ENCODE measurements at places on chromosomes 4 and X.

DNA sequence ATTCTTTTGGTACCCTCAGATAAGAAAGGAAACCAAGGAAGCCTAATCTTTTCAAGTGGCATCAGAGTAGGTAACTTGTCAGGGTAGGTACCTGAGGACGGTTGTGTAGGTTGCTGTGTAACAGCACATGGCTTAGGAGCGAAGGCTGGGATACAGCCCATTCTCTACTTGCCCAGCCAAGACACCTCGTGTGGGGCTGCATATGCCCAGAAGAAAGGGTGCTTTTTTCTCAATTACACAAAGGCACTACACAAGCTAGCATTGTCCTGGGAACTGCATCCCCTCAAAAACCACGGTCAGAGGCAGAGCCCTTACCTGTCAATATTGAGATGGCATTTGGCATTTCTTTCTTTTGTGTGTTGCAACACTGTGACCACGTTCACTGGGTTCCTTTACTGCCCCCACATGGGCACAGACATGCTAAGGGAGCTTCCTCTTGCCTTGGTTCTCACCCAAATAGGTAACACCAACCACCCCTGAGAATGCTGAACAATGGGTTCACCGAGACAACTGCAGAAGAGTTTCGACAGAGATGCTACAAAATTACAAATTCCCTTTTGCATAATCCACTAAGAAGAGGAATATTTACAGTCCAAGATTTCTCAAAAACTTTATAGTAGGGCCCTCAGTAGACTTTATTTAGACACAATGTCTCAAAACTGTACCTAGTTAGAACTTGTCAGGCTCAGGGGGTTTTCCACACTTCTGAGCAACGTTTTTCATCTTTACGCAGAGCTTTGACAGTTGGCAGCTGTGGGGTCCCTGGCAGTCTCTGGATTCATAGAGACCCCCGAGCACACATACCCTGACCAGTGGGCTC lies 35.8 kb upstream of the TNIP3 start:
- DNase-seq, result no peak

GRCh38 chrX:8190341-8190830 lies 19.3 kb upstream of the VCX2 start:
- no peak for DNase-seq

- no peak for DNase-seq
Measured at GRCh38 chrX:4764888-4765287, 1051.4 kb upstream of the PRKX start.

DNA sequence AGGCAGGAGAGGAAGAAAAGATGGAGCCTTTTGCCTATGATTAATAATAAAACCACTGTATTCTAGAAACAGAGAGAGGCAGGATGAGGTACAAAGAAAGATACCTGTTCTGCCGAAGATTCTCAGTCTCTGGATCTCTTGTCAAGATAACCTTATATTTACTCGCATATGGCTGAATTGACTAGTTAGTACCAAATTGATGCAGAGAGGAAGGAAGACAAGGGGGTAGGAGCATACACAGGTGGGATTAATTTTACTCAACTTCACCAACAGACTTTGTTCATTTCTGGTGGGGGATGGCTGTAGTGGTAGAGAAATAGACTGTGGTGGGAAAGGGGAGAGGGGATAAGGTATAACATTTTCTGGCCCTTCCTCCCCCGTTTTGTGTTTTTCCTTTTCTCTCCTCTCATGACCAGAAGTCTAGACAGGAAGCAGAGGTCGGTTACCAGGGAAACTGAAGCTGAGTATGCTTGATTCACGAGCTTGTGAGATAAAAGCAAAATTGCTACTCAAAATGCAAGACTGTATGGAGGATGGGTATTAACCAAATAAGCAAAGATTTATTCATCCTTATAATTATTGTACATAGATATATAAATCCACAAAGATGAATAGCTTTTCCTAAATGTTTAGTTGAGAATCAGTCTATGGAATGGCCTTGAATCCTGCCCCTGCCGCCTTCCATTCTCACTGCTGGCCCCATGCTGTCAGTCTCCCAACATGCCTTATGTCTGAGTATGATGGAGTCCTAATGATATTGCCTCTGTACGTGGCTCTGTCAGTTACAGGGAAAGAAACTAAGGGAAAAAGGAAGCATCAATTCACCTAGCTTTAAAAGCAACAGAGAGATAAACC lies 17.8 kb upstream of the PAGE2B start:
- peak; percentile 2 for DNase-seq

DNA sequence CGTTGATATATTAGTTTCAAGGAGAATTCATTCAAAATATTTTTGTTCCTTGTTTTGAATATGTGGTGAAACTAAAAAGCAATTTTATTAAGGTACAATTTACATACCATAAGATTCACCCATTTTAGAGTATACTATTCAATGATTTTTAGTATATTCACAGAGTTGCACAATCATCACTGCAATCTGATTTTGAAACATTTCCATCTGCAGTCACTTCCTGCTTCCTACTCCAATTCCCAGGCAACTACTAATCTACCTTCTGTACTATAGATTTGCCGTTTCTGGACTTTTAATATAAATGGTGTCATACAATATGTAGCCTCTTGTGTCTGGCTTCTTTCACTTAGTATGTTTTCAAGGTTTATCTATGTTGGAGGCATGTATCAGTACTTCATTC lies 71.3 kb downstream of the SLC9A7 start:
- no peak for DNase-seq

DNA sequence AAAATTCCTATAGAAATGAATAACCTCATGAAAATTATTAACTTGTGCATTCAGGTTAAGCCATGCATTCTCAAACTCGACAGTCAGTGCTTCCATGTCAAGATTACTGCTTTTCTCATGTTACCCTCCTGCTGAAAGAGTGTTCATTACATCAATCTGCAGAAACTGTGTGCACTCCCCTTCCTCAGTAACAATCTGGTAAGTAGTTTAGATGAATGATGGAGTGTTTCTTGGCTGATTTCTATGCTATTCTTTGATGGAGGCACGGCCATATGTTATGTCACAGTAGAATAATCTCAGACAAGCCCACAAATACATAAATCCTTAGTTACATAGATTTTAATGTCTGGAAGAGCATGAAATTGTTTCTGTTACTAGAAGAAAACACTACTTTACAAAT lies 193.3 kb upstream of the FAM47A start:
- no peak for DNase-seq

DNA sequence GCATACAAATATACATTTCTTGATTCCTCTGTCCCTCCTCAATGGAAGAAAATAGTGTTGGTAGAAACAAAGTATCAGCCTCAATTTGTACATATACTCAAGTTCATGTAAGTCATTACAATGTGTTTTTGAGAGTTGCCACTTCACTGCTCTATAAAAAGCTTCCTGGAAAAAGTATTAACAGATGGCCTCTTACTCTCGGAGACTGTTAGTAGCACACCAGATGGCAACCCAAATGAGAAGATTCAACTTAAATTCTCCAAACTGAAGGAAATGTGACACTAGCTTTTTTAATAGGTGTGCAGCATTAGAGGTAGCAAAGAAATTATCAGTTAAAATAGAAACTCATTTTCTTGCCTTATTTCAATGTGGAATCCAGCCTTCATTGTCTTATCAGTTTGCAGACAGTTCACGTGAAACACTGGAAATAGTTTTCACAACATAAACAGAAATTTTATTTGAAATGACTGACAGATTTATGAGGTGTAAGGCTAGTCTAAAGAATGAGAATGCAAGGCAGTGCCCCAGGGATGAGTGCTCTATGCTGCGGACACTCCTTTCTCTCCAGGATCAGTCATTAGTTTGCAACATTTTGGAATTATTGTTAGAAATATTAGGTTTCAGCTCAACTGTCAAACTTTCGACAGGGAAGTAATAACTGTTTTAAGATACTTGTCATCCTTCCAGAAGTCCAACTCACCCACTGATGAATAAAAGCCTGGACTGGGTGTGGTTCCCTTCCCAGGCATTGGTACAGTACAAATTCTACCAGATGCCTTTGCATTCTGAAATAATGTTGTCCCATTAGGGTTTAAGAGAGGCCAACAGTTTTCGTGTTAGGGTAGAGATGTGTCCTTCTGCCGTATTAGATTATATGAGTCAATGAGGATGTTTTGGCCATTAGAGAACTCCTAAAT lies 50.9 kb downstream of the IDS start:
- no peak for DNase-seq

- DNase-seq, result peak; percentile 74
Measured at GRCh38 chrX:110418316-110419235, 59.9 kb downstream of the RTL9 start.

GRCh38 chr4:128722911-128723310 lies 86.6 kb upstream of the JADE1 start:
- no peak for DNase-seq

DNA sequence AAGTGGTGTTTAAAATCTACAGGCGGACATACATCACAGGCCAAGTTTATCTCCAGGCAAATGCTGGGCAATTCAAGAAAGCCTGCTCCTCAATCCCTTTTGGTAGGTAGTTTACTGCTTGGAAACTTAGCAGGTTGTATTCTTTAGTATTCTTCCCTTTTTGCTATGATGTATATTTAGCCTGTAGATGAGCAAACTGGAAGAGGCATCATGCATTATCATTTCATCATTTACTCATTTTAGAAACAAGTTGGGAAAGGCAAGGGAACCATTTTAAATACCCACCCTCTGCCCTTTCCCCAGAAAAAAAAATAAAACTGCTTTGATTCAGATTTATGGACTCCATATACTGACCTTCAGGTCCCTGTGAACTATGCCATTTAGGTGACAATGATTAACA lies 213.2 kb downstream of the CAMK2D start:
- no peak for DNase-seq

- DNase-seq, result no peak
Measured at GRCh38 chr4:26985873-26986272, 125.2 kb downstream of the STIM2 start.

- no peak for DNase-seq
Measured at GRCh38 chr4:101230801-101231426, 116.4 kb downstream of the PPP3CA start.

Measured in DMS79 (cell line).